Right renal cortex interstitium (tissue), 3 donors: ENCODE measurements at places on chromosomes 6 and 20.

DNA sequence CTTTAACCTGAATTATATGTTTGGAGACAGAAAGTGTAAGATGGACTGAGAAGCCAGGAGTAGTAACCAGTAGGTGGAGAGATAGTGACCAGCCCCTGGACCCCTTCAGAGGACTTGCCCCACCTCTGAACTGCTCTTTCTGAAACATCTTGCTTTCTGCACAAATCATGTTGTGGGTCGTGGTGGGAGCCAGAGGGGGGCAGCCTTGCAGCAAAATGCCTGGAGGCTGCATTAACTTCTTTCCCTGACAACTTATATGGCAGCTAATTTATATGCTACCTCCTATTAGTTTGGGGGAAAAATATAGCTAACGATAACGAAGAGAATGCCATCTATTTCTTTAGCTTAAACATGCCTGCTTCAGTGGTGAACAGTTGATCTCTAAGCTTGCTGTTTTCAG is 859.8 kb downstream of the MAFB start:
- DNase-seq, result no peak

GRCh38 chr6:26304213-26304796 is 60.7 kb upstream of the BTN3A2 start:
- no peak for DNase-seq

GRCh38 chr6:18148304-18149025 is 6.4 kb downstream of the TPMT start:
- no peak for DNase-seq

DNA sequence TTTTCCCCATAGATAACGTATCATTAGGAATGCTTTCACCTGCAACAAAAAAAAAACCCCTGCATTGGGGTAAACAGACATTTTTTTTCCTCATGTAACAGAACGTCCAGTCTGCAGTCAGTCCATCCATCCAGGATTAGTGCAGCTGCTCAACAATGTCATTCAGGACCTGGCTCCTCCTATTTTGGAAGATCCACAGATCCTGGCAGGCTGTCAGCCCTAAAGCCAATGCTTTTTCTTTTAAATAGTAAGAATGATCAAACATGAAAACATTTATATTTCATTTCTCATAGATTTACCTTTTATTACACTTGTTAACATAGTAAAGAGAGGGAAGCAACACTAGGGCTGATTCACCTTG is 116.5 kb upstream of the CCDC28A start:
- no peak for DNase-seq

DNA sequence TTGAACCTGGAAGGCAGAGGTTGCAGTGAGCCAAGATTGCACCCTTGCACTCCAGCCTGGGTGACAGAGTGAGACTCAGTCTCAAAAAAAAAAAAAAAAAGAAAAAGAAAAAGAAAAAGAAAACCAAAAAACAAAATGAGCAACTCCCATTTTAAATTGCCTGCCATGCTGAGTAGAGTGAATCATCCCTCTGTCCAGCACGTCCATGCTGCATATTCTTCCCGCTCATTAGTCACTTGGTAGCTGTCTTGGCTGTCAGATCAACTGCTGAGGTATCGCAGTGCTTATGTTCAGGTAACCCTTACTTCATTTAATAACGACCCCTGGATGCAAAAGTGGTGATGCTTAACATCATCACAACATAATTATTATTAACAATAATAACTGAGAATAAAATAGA is 72.6 kb upstream of the RNF24 start:
- DNase-seq, result no peak

DNA sequence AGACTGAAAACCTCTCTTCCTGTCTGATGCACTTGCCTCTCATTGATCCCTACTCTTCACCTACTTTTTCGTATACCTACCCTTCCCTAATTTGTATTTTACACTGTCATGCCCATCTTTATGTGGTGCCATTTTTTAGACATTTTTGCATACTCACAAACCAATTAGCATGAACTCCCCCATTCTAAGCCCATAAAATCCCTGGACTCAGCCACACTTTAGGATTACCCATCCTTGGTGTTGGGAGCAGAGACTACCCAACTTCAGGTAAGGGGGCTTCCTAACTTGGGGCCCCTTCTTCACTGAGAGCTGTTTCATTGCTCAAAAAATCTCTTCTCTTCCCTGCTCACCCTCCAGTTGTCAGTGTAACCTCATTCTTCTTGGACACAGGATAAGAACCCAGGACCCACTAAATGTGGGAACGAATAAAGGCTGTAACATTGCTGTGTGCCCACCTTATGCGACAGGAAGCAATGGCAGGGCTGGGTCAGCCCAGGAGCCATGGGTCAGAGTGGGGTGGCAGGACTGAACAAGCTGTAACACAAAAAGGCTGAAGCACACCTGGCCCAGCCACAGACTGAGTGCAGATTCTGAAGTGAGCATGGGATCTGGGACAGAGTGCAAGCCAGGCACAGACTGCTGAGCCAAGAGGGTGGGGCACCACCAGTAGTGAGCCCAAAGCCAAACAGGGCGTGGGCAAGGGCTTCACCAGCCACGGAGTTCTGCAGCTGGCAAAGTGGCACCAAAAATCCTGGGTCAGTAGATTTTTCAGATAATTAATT is 789.1 kb upstream of the HS3ST5 start:
- no peak for DNase-seq

GRCh38 chr20:7657569-7657968 is 282.7 kb downstream of the HAO1 start:
- no peak for DNase-seq

- no peak for DNase-seq
These were observed 24.3 kb downstream of the POM121L2 start for GRCh38 chr6:27287751-27288135.

DNA sequence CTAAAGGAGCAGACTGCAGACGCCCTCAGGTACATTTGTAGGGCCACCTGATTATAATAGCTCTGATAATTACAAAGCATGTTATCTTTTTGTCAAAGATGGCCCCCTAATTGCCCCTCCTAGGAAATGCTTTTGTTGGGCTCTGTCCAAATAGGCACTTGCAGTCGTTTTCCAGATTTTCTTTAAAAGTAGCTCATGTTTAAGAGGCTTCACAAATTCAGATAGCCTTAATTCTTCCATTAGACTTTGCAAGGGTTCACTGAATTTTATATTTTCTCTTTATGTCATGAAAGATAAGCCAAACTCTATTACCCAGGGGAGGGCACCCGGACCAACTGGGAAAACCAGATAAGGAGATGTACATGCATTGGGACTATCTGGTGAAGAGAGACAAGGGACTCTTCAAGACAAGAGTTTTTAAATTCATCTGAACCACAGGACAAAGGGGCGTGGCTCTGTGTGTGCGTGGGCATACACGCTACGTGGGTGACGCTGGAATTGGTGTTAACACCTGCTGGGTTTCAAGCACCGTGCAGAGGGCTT is 95.6 kb downstream of the TOX2 start:
- no peak for DNase-seq

- no peak for DNase-seq
These were observed 22.9 kb downstream of the DNAJC5 start for GRCh38 chr20:63917811-63918210.

DNA sequence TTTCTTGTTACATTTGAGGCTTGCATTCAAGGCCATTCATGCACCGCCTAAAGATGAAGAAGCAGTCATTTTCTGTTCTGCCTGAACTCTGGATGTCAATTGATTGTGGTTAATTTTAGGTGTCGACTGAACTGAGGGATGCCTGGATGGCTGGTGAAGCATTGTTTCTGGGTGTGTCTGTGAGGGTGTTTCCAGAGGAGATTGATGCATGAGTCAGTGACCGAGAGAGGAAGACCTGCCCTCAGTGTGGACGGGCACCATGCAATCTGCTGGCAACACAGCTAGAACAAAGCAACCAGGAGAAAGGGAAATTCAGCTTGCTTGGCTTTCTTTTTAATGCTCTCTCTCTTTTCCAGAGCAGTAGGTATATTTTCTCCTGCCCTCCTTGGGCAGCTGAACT is 164.1 kb upstream of the ECI2 start:
- no peak for DNase-seq

GRCh38 chr20:54205450-54205849 is 2.4 kb upstream of the PFDN4 start:
- DNase-seq, result no peak

GRCh38 chr6:37840940-37841300 is 21.4 kb downstream of the ZFAND3 start:
- DNase-seq, result no peak

GRCh38 chr20:24949756-24950127 is 673 bp downstream of the CST7 start:
- no peak for DNase-seq
